ENCODE measurements at places on chromosomes 13 and 19.
A peak's percentile ranks its signal among the peaks of the same experiment; 100 is the strongest.

DNA sequence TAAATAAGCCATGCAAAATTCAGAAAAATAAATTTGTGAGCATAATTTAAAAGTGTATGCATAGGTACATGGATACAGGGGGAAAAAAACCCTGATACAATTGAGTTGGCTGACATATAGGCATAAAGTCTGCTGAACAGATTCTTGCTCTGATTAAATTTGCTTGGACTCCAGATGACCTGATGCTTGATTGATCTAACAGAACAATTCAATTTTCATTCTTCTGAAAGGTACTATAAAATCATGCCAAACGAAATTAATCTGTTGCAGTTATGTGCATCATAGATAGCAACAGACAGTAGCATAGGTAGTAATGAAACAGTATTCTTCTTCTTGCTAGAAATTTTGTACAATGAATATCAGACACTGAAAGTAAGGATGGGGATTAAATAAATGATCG lies 578.2 kb upstream of the SLITRK6 start:
- DNase-seq, result no peak

DNA sequence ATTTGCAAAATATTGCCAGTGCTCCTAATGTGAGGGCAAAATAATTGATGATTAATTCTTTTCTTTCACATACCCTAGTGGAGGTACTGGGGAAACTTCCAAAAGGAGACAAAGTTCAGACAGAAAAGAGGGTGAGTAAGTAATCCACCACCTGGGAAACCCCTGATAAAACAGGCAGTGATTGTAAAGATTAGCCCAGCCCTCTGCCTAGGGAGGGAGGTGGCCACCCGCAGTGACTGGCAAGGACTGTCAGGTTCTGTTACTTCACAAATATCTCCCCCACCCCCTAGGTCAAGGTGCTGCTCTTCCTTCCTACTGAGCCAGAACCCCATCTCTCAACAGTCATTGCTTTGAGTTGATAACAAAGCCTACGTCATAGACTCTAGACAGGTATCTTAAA lies 239.7 kb downstream of the DNAJC15 start:
- DNase-seq, result no peak

GRCh38 chr19:50312967-50313811 lies 16.0 kb downstream of the KCNC3 start:
- no peak for DNase-seq

DNA sequence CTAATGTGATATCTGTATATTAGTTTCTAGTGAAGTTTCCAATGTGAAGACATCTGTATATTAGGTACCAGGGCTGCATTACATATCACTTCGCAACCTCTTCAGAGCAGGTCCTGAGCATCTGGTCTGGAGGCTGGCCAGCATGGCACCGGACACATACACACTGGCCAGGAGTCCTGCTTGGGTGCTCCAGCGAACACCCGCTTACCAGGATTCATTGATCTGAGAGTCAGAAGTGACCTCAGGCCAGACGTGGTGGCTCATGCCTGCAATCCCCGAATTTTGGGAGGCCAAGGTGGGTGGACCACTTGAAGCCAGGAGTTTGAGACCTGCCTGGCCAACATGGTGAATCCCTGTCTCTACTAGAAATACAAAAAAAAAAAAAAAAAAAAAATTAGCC lies 93.0 kb upstream of the IRS2 start:
- no peak for DNase-seq

DNA sequence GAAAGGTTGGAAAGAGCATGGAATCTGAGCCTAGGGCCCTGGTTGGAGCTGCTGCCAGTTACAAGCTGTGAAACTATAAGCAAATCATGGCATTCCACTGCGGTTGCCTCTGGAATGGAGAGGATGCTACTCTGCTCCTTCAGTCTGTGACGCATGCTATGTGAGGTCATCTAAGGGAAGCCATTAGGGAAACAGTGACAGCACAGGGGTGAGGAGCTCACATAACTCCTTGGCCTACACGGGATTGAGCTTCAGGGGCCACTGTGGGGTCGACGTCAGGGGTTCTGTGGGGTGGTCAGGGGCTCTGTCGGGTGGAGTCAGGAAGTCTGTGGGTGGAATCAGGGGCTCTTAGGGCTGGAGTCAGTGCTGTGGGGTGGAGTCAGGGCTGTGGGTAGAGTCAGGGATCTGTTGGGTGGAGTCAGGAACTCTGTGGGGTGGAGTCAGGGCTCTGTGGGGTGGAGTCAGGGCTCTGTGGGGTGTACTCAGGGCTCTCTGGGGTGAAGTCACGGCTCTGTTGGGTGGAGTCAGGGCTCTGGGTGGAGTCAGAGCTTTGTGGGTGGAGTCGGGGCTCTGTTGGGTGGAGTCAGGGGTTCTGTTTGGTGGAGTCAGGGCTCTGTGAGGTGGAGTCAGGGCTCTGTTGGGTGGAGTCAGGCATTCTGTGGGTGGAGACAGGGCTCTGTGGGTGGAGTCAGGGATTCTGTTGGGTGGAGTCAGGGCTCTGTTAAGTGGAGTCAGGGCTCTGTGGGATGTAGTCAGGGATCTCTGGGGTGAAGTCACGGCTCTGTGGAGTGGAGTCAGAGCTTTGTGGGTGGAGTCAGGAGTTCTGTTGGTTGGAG lies 35.8 kb upstream of the MEDAG start:
- DNase-seq, result no peak

DNA sequence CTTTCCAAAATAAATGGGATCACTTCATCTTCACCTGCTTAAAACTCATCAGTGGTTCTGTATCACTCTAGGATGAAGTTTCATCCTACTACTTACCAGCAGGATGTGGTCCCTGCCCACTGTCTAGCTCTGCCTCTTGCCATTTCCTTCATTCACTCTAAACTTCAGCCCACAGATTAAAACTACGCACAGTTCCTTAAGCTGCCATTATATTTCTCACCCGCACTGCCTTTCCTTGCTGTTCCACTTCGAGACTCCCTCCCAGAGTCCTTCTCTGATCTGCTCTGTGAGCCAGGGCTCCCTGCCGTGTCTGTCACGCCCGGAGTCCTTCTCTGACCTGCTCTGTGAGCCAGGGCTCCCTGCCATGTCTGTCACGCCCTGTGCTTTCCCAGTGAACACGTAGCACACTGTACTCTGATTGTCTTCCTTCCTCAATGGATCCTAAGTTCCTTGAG lies 52.0 kb upstream of the NPAS1 start:
- DNase-seq, result no peak

GRCh38 chr19:41755328-41755913 lies at the start of gene CEACAM6:
CEACAM6 (plus strand) TSS chr19:41755530; CDS start chr19:41755639, 109 bp downstream.
- no peak for DNase-seq

DNA sequence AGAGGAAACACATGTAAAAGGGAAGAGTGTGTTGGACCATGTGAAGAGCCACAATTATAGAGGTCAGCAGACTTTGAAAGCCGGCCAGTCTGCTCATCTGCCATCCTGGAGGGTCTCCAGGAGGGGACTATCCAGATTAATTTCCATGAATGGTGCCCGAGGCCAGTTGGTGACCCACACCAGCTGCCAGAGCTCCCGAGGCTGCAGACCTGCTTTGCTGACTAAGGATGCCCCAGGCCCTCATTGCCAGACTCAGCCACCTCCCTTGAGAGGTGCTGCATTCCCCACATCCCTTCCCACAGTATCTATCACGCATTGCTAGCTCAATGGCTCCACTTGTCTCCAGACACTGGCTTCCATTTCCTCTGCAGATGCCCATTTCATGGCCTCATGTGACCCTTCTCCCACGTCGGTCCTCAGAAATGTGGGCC lies 110.3 kb downstream of the NALCN start:
- DNase-seq, result no peak

- DNase-seq, result no peak
Measured at GRCh38 chr13:76936763-76937162, 11.5 kb upstream of the ACOD1 start.

DNA sequence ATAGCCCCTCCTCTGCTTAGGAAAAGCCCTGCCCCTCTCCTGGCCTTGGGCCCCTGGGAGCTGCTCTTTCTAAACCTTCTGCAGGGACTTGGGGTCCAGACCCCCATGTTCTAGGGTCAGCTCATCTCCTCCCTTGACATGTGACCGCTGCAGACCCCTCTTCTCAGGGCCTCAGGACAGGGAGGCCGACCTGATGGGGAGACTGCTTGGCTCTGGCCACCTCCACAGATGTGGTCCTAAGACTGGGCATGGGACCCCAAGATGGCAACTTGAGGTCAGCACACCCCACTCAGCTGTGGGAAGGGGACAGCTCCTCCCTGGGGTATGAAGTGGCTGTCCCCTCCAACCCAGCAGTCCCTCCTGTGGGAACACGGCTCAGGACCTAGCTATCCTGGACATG lies 3.9 kb upstream of the SIX5 start:
- no peak for DNase-seq

- DNase-seq, result no peak
Measured at GRCh38 chr13:29195456-29195855, 375.3 kb downstream of the MTUS2 start.

GRCh38 chr19:6161271-6161850 lies 25.9 kb downstream of the ACSBG2 start:
- peak; percentile 62 for DNase-seq

DNA sequence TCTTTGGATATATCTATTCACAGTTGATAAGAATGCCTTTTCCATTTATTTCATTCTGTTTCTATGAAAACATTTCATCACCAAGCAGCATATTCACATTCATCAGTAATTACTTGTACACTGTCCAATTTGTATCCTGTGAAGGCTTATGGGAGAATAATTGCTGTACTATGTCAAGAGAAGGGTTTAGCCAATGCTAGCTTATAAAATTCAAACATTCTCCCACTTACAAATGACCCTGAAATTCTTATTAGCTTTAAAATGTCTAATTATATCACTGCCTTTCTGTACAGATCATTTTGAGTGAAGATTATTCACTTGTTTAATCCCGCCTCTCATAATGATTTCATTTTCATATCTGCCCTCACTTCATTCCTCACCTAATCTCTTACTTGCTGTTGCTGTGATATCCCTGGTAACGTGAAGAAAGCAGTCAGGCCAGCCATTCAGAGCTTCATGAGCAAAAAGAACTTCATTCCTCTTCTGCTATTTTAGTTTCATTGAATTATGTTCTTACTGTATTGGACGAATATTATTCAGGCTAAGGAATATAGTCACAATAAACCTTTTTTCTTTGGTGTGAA lies 778.7 kb downstream of the OLFM4 start:
- DNase-seq, result no peak

- peak; percentile 51 for DNase-seq
Measured at GRCh38 chr19:41706741-41707501, 1.5 kb upstream of the CEACAM5 start.

DNA sequence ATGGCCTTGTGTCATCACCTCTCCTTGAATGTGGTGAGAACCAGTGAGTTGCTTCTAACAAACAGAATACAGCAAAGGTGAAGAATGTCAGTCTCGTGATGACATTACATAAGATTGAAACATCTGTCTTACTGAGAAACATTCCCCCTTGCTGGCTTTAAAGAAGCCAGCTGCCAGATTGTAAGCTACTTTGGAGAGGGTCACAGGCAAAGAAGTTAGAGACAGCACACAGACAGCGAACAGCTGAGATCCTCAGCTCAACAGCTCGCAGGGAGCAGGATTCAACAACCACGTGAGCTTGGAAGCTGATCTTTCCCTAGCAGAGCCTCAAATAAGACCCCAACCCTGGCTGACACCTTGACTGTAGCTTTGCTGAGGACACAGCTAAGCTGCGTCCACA lies 367.9 kb downstream of the LIG4 start:
- DNase-seq, result no peak

DNA sequence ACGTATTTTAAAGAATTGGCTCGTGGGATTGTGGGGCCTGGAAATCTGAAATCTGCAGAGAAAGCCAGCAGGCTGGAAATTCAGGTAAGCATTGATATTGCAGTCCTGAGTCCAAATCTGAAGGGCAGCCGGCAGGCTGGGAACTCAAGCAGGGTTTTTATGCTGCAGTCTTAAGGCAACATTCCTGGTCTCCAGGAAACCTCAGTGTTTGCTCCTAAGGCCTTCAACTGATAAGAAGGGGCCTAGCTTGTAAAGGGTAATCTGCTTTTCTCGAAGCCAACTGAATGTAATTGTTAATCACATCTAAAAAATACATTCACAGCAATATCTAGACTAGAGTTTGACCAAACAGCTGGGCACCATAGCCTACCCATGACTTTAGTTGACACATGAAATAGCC lies 154.4 kb downstream of the EFNB2 start:
- no peak for DNase-seq

GRCh38 chr13:44211286-44211685 lies 162.3 kb upstream of the SERP2 start:
- DNase-seq, result no peak

GRCh38 chr13:88217372-88217771 lies 546.2 kb downstream of the SLITRK5 start:
- no peak for DNase-seq

DNA sequence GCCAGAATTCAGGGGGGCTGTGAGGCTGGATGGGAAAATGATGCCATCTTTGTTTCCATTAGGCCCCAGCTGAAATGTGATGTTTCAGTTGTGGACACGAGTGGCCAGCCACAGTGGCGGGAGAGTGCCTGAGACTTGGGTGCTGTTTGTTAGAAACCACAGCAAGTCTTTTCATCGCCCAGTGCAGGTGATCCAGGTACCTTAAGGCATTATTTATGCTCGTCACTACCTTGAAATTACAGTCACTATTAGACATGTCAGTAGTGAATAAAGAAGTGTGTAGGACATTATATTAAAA lies 82.5 kb upstream of the TM9SF2 start:
- DNase-seq, result no peak

DNA sequence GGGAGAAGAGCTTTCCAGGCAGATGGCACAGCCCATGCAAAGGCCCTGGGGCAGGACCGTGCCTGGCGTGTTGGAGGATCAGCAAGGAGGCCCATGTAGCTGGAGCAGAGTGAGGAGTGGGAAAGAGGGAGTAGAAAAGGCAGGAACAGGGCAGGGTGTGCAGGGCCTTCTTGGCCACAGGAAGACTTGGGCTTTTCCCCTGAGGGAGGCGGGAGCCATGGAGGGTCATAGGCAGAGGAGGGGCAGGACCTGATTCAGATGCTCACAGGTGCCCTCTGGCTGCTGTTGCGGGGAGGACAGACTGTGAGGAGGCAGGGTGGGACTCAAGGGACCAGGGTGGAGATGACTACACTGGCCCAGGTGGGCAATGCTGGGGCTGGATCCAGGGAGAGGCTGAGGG lies 13.8 kb upstream of the PTPRS start:
- no peak for DNase-seq

DNA sequence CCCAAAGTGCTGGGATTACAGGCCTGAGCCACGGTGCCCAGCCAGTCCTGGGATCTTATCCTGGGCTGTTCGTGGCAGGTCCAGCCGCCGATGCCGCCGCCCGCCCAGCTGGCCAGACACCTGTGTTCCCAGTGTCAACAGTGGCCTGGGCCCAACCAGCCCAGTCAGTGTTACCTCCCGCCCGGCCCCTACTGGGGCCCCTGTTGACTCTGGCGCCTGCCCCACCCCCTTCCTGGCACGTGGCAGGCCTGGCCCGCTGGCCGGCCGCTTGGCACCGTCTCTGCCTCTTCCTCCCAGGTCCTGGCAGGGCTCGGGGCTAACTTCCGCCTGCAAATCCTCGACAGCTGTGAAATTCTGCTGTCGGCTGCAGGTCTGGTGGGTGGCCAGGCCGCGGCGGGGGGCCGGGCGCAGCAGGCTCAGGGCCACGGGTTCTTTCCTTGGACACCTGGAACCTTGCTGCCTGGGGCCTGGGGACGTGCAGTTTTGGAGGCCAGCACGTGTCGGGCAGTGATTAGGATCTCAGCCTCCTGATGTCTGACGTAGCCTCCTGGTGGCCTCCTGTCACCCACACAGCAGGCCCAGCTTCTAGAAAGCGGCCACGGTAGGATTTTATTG lies 9.1 kb downstream of the ARID3A start:
- DNase-seq, result no peak

GRCh38 chr19:32675720-32676185 lies at the start of gene RGS9BP:
RGS9BP (plus strand) TSS chr19:32675848; CDS start chr19:32676264, 416 bp downstream.
- peak; percentile 63 for DNase-seq

GRCh38 chr13:90872491-90873025 lies 474.9 kb upstream of the MIR17HG start:
- no peak for DNase-seq

GRCh38 chr19:16522559-16523377 lies 19.5 kb downstream of the CHERP start:
- DNase-seq, result no peak
